Spinal cord (tissue), 10 donors: ENCODE measurements at places on chromosomes 1 and 21. TPM values are rescaled to one million over a fixed set of nuclear protein-coding genes. Genes with fewer than 3 reads are reported as not detected.

RNU1-2 gene
- polyA plus RNA-seq = 1.2 TPM

PGLYRP4 gene
- not detected for polyA plus RNA-seq

NCAM2 gene
- polyA plus RNA-seq = 48.0 TPM

MX1 gene
- 17.8 TPM for polyA plus RNA-seq

CCDC27 gene
- polyA plus RNA-seq = 0.11 TPM

NBPF11 gene
- polyA plus RNA-seq = 17.9 TPM

ZBTB8A gene
- polyA plus RNA-seq = 11.8 TPM

C4BPB gene
- polyA plus RNA-seq = 0.32 TPM

SPATA6 gene
- 18.7 TPM for polyA plus RNA-seq

CLDN19 gene
- 2.7 TPM for polyA plus RNA-seq

AGT gene
- polyA plus RNA-seq = 324 TPM

IVL gene
- not detected for polyA plus RNA-seq

INKA2 gene
- 25.9 TPM for polyA plus RNA-seq

NEK7 gene
- polyA plus RNA-seq = 20.2 TPM

FCRL2 gene
- not detected for polyA plus RNA-seq

CFAP74 gene
- 5.6 TPM for polyA plus RNA-seq

GPA33 gene
- 0.19 TPM for polyA plus RNA-seq

KCNK1 gene
- polyA plus RNA-seq = 11.0 TPM

NTMT2 gene
- polyA plus RNA-seq = 0.36 TPM

LEFTY1 gene
- 2.5 TPM for polyA plus RNA-seq

TTC22 gene
- 2.0 TPM for polyA plus RNA-seq

SYF2 gene
- polyA plus RNA-seq = 52.0 TPM

KDF1 gene
- 0.26 TPM for polyA plus RNA-seq

MSH4 gene
- polyA plus RNA-seq = 0.49 TPM

SCMH1 gene
- 58.2 TPM for polyA plus RNA-seq

GNG4 gene
- polyA plus RNA-seq = 119 TPM

TMEM183A gene
- 90.5 TPM for polyA plus RNA-seq

NPR1 gene
- 1.6 TPM for polyA plus RNA-seq

LRRC7 gene
- polyA plus RNA-seq = 48.1 TPM

ARHGEF10L gene
- polyA plus RNA-seq = 61.0 TPM

DISC1 gene
- 8.7 TPM for polyA plus RNA-seq

MIS18A gene
- 11.0 TPM for polyA plus RNA-seq

NBPF10 gene
- 1.1 TPM for polyA plus RNA-seq

OR2L2 gene
- 0.27 TPM for polyA plus RNA-seq

VWA5B1 gene
- 4.5 TPM for polyA plus RNA-seq

CCT8 gene
- 143 TPM for polyA plus RNA-seq

CAMK1G gene
- 10.8 TPM for polyA plus RNA-seq

ARHGAP30 gene
- 3.1 TPM for polyA plus RNA-seq

LCK gene
- 0.41 TPM for polyA plus RNA-seq

HCN3 gene
- polyA plus RNA-seq = 36.0 TPM

TYW3 gene
- 19.3 TPM for polyA plus RNA-seq

LAX1 gene
- polyA plus RNA-seq = not detected

SLC37A1 gene
- polyA plus RNA-seq = 28.4 TPM

STIL gene
- 4.4 TPM for polyA plus RNA-seq

KCNA2 gene
- 21.3 TPM for polyA plus RNA-seq

ADCY10 gene
- polyA plus RNA-seq = 0.77 TPM

ZNF683 gene
- polyA plus RNA-seq = not detected

KIAA0040 gene
- 2.3 TPM for polyA plus RNA-seq

SPATA46 gene
- 1.8 TPM for polyA plus RNA-seq

ICOSLG gene
- polyA plus RNA-seq = 3.8 TPM

LRRC53 gene
- 0.06 TPM for polyA plus RNA-seq

LAMC2 gene
- 1.6 TPM for polyA plus RNA-seq

E2F2 gene
- polyA plus RNA-seq = 3.5 TPM

ELOA gene
- 27.5 TPM for polyA plus RNA-seq

CLCNKB gene
- 1.3 TPM for polyA plus RNA-seq

ETNK2 gene
- polyA plus RNA-seq = 59.9 TPM

CSF3R gene
- 14.5 TPM for polyA plus RNA-seq

MAEL gene
- 2.9 TPM for polyA plus RNA-seq

AGMAT gene
- 1.9 TPM for polyA plus RNA-seq
